ENCODE measurements at places on chromosomes 5 and 9.

GRCh38 chr9:99807276-99807852, 14.3 kb upstream of the NR4A3 start:
- DNase-seq, result peak; percentile 65

DNA sequence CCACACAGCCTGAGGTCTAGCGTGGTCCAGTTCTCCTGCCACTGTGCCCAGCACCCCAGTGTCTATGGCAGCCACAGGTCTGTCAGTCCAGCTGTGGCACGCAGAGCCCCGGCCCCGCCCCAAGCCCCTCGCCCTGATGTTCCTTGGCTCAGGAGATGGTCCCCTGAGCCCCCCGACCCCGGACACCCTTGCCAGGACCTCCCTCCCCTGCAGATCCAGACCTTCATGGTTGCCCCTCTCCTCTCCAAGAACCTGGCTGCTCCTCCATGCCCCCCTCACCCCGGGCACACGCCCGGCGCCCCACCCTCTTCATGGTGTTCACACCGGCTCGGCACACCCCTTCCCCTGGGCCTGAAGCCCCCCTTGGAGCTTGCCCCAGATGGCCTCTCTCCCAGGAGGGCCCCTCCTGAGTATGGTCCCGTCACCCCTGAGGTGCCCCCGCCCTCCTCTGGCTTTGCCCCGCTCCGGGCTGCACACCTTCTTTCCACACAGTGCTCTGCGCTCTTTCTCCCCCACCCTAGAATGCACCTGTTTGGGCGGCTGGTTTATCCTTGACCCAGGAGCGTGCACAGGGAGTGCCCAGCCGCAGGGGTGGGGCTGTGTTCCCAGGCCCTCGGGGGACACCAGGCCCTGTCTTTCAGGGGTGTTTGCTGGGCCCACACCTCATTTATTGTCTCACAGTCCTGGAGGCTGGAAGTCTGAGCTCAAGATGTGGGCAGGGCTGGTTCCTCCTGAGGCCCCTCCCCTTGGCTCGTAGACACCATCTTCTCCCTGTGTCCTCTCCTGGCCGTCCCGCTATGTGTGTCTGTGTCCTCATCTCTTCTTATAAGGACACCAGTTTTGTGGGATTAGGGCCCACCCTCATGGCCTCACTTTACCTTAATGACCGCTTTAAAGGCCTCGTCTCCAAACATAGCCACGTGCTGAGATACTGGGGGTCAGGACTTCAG, 37.6 kb downstream of the KCNT1 start:
- DNase-seq, result no peak

DNA sequence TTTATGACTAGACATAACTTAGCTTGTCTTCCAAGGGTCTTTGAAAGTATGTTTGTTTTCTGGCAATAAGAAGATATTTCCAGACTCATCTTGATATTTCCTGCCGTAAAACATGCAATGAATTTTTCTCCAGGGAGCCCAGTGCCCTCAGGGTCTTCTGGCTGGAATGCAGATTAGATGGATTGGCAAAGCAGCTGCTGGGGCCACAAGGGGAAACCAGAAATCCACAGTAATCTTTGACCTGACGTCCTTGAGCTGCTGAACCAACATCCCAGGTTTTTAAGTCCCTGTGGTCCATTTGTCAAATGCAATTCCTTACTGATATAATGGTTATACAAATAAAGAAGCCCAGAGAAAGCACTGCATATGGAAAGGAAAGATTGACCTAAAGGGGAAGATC, 93.0 kb downstream of the THBS4 start:
- DNase-seq, result no peak

GRCh38 chr5:109558952-109559351, 130.8 kb upstream of the MAN2A1 start:
- DNase-seq, result no peak

DNA sequence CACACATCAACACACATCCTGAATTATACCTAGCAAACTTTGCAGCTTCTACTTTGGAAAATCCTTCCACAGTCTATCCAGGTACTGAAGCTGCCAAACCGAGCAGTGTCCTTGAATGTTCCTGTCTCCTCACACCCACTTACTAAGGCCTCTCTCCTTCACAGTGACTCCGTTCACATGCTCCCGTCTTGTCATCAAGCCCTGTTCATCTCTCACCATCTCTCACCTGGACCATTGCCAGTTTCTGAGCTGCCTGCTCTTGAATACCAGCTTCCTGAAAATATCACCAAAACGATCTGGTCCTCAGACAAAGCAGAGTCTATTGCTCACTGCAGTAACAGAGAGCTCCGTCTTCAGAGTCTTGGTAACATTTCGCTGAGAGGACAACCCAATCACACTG, 57.4 kb downstream of the GCNT1 start:
- DNase-seq, result no peak

DNA sequence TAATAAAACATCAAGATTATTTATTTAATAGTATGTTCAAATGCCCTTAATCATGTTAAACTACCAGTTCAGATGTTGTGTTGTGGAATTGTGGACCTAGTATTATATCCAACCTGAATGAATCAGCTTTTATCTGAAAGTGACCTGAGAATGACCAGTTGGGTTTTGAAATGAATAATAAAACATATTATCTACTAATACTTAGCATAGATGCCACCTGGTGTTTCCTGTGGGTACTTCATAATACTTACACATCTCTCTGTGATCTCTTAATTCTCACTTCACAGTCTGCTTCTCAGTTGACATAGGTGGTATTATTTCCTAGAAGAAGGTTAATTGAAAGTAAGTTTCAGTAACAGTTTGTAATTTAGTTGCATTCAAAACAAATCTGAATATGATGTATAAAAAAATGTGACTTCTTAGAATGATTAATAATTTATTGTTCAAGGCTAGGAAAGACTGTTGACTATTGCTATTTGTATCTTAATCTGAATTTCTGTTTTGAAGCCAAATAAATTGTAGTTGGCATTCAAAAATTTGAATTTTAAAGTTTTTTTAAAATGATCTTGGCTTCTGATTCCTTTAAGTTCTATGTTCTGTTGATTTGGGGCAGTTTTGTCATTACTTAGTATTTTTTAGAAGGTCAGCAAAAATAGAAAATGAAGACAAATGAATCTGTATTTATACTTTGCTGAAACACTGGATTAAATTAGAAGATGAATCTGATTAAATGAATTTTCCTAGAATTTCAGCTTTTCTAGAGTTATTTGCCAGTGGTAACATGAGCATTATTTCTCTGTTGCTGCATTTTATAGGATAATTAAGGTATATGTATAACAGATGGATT, 48.2 kb downstream of the KIF2A start:
- DNase-seq, result peak; percentile 49

DNA sequence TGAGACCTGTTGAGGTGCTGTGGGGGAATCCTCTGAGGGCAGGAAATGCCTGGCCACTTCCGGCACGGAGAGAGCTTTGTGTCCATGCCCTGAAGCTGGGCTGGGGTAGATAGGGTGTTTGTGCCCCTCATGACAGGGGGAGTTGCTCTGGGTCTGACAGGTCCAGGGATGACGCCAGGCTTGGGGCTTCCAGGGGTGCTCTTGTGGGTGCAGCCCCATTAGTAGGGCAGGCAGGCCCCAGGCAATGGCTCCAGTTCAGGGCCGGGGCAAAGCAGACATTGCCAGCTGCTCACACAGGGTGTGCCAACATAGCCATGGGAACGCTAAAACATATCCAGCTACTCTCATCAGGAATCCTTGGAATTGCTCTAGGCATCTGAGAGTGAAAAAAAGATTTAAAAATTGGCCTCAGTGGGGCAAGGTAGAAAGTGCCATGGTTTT, 21.1 kb downstream of the PITX1 start:
- DNase-seq, result no peak

DNA sequence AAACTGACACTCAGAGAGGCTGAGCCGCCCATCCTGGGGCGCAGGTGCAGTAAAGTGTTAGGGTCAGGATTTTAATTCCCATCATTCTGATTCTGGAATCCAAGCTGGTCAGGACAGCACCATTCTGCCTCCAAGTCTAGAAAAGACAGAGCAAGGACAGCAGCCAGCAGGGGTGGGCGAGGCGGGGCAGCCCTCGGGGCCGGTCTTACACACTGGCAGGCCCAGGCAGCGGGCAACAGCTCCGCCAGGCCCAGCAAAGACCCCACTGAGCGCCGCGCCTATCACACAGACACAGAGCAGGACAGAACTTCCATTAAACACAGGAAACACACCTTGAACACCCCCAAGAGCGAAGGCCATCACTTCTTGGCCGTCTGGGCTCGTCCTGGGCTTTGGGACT, 66.5 kb upstream of the RXRA start:
- no peak for DNase-seq

DNA sequence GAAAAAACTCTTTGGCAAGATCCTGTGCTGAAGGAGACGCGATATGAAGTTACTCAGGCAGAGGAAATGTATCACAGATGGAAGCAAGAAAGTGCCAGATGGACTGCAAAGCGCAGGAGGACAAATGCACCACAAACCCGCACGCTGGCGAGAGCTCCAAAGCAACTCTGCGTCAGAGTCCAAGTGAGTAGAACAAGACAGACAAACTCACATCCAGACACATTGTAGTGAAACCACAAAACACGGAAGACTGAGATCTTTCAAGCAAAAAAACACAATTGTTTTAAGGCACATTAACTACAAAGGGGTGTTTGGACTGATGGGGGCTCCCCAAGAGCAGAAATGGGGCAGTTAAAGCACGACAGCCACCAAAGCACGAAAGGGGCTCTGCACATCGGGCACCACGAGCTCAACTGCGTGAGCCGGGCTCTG, 39.2 kb upstream of the NKD2 start:
- no peak for DNase-seq

DNA sequence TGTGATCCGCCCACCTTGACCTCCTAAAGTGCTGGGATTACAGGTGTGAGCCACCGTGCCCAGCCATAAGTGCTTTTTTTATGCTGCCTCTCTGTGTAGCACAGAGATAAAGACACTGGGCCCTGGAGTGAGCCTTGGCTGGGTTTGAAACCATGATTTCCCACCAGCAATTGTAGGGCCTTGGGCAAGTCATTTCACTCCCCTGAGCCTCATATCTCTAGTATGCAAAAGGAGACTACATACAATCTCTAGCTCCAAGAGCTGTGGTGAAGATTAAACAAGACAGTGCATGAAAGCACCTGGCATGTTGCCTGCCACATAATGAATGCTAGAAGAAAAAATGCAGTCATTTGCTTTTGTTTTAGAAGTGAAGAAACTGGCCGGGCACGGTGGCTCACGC, 3.9 kb downstream of the FABP6 start:
- no peak for DNase-seq

- DNase-seq, result no peak
Measured at GRCh38 chr9:33690143-33690933, 105.0 kb upstream of the PRSS3 start.

DNA sequence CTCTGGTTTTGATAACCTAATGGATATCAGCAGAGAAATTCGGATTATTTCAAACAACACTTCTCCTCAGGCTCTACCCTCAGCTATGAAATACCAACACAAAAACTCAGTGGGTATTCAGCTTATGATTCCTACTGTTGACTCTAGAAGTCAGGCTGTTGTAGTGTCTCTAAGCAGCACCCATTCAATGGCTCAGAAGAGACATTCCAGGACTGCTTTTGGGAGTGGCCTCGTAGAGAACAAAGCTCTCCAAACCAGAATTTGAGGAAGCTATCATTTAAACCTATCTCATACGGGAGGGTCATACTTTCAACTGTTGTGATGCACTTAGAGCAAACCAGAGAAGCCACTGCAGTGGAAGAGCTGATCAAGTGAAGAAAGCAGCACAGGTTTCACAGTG, 34.1 kb downstream of the ETF1 start:
- no peak for DNase-seq

- DNase-seq, result no peak
Measured at GRCh38 chr5:133410335-133410828, 202.0 kb downstream of the FSTL4 start.

- DNase-seq, result no peak
Measured at GRCh38 chr9:77677957-77678535, 29.9 kb upstream of the GNA14 start.

- no peak for DNase-seq
Measured at GRCh38 chr9:2233274-2233673, 218.1 kb downstream of the SMARCA2 start.

GRCh38 chr9:68981789-68982188, 32.1 kb downstream of the PRKACG start:
- DNase-seq, result peak; percentile 45

DNA sequence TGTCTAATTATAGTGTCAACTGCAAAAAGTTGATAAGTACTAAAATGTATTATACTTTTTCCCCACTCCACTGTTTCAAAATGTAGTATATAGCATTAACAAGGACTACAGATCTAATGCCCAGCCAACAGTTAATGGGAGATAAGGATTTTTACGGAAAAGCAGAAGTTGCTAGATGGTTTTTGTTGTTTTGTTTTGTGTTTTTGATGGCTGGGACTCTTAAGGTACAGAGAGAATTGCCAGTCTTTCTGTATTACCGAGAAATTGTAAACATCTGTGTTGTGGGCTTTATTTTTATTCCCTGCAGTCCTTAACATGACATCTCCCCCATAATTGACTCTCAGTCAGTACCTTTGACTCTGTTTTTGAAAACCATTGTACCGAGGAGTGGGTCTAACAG, 44.0 kb downstream of the TRIO start:
- DNase-seq, result no peak

DNA sequence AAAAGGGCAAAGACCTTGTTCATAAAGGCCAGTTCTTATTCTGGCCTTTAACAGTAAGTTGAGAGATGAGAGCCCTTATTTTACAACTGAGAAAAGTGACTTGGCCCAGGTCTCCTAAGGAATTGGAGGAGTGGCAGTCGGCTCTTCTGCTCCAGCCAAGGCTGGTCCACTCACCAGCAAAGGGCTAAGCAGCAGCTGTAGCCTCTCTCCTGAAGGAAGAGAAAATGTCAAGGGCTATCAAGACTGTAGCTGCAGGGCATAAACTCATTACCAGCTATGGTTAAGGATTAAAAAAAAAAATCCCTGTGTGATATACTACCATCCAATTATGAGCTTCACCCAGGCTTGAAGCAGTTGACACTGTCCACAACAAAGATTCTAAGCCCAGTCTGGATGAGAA, 138.6 kb upstream of the RAD23B start:
- no peak for DNase-seq

GRCh38 chr5:148268566-148268965, at the start of gene SPINK13:
SPINK13 (plus strand) TSS chr5:148268794; CDS start chr5:148270073, 1,279 bp downstream.
- no peak for DNase-seq

- DNase-seq, result no peak
Measured at GRCh38 chr9:112248722-112249121, 73.6 kb upstream of the SUSD1 start.

- DNase-seq, result no peak
Measured at GRCh38 chr5:139955053-139955605, 88.0 kb downstream of the NRG2 start.

GRCh38 chr5:3592298-3592697, 3.3 kb upstream of the IRX1 start:
- DNase-seq, result no peak

Data from AML-193 (cell line).